ENCODE measurements at places on chromosomes 1 and 21. TPM values are rescaled to one million over a fixed set of nuclear protein-coding genes. Genes with fewer than 3 reads are reported as not detected.

Gene FAM163A
- under 0.01 TPM for total RNA-seq

GRCh38 chr1:180278596-180279395, 48.7 kb downstream of the LHX4 start:
- DNase-seq: peak; percentile 52

GRCh38 chr1:56070601-56071000, 508.8 kb downstream of the PLPP3 start:
- no peak for DNase-seq

DNA sequence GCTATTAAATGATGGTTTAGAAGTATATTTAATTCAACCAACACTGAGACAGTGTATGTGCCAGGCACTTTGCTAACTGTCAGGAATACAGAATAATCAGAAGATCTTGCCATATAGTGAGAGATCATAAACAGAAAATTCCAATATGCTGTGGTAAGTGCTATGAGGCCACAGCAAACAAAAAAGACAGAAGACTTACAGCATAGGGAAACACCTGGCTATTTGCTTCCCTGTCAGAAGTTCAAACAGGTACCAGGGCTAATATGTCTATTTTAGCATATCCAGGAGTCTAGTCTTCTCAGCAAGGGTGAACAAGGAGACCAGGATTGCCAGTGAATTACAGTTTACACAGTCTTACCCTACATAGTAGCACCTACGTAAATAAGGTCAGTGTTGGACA, 30.4 kb downstream of the TRIT1 start:
- DNase-seq: no peak

Gene ZBTB8B
- under 0.01 TPM for total RNA-seq

GRCh38 chr21:41603476-41603875, 95.5 kb upstream of the TMPRSS2 start:
- DNase-seq: no peak

DNA sequence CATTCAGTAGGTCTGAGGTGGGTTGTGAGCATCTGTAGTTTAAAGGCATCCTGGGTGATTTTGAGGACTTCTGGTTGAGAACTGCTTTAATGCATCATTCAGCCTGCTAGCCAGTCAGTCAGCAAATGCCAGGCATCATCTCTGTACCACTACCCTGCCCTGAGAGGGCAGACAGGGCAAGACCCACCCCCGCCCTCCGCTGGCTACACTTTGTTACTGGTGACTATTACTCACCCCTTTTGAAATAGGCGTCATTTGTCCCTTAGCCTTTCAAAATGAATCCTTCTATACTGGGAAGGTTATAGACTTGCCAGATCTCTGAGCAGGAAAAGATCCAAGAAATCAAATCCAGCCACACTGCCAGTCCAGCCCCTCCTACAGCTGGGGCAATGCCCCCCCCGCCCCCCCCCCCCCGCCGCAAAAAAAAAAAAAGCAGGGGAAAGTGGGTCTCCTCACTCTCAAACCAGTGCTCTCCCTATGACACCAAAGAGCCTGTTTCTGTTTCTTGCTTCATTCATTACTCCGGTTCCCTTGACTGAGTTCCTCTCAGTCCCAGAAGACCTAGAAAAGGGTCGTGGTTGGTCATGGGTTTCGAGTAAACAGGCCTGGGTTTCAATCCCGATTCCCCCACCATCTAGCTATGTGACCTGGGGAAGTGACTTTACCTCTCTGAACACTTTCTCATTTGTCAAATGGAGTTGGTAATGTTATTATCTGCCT, 4.4 kb downstream of the SELENON start:
- no peak for DNase-seq

DNA sequence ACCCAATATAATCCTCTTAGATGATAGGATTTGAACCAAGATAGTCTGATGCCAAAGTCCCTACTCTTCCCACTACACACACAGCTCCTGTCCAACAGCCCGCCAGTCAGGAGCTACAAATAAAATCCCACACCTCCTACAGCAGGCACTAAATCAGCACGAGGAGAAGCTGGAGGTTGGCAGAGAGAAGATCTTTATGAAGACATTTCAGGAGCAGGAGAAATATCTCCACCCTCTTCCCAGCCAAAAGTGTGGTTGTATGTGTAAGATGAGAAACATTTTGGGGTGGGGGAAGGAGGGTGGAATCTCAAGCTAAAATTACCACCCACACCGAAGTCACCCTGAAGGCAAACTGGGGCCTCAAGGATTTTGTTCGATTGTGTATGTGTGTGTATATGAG, 54.5 kb downstream of the PLXNA2 start:
- no peak for DNase-seq

- peak; percentile 50 for DNase-seq
These were observed 408 bp downstream of the LMO4 start for GRCh38 chr1:87329051-87329525.

Gene FNBP1L
- 6.5 TPM for total RNA-seq

Gene GIPC2
- total RNA-seq: 0.54 TPM

- DNase-seq: no peak
These were observed 30.0 kb upstream of the RBM15 start for GRCh38 chr1:110309139-110309538.

Gene GPR25
- total RNA-seq: under 0.01 TPM

DNA sequence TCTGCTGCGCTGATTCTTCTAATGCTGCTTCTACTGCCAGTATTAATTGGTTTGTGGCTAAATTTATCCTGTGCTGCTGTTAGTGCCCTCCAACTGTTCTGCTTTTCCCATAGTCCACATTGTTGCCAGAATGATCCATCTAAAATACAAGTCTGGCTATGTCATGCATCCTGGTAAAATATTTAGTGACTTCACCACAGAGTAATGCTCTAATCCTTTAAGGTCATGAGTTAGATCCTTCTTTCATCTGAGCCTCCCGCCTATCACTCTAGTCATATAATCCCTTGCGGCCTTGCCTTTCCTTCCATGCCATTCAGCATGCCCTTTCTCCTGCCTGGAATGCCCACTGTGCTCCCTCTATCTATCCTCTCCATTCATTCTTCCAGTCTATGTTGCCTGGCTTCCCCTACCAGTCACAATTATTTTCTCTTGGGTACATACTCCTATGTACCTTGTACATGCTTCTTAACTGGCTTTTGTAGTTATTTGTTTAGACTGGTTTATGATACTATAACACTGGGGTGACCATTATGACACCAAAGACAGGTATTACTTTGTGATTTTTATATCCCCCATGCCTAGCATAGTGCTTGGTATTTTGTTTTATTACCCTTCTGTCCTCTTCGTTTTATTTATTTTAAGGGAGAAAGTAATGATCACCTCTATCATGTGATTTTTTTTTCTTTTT, 144.0 kb downstream of the MAGI3 start:
- no peak for DNase-seq

Gene NR5A2
- total RNA-seq: under 0.01 TPM

Gene SRSF10
- 113 TPM for total RNA-seq

Gene LMX1A
- not detected for total RNA-seq
